Psoas muscle (tissue), 8 donors: ENCODE measurements at places on chromosomes 11 and 22. TPM values are rescaled to one million over a fixed set of nuclear protein-coding genes. Genes with fewer than 3 reads are reported as not detected.

The KCNJ4 gene
- total RNA-seq, result not detected

DNA sequence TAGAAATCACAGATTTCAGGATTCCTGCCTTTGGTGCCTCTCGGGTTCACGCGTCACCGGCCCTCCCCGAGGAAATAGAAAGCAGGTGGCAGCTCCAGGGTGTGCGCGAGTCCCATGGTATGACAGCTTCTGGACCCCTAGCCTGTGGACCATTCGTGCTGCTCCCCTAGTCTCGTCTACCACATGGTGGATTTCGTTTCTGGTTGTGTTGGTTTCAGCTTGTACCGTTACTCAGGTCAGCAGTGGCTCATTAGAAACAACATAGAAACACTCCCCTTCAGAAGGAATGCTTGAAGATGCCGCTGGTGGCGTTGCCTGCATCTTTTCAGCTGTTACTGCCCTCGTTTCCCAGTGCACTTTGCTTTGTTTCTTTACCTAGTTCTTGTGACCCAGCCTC is 700 bp downstream of the TTC17 start:
- DNase-seq, result no peak

The CHRM4 gene
- total RNA-seq, result not detected

- DNase-seq, result peak; percentile 90
Observed at GRCh38 chr11:7546324-7546791, 32.6 kb downstream of the PPFIBP2 start.

GRCh38 chr11:8233691-8234424 is 29.8 kb downstream of the LMO1 start:
- peak; percentile 65 for DNase-seq

GRCh38 chr11:119352857-119353260 is 6.4 kb upstream of the MFRP start:
- DNase-seq, result peak; percentile 34

GRCh38 chr11:68224606-68225005 is 11.5 kb upstream of the KMT5B start:
- DNase-seq, result no peak

The HSPB2 gene
- total RNA-seq, result 29.6 TPM

- no peak for DNase-seq
Observed at GRCh38 chr11:123509737-123510578, 79.9 kb downstream of the GRAMD1B start.

- no peak for DNase-seq
Observed at GRCh38 chr11:40787224-40787623, 672.2 kb downstream of the LRRC4C start.

The NLRX1 gene
- total RNA-seq, result 26.7 TPM

DNA sequence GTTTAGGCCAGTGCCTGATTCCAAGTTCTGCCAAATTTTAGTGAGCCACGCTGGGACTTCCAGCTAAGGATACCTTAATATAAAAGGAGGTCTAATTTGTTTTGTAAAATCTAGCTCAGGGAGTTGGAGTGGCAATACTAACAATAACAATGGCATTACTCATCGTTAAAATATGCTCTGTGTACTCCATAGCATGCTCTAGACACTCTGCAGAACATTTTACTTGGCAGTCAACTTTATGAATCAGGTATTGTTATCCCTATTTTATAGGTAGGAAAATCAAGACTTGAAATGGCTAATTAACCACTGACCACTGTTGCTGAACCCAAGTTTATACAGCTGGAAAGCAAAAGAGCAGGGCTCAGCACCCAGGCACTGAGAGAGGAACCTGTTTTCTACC is 485.0 kb upstream of the KIRREL3 start:
- DNase-seq, result no peak

- DNase-seq, result no peak
Observed at GRCh38 chr11:118212781-118213191, 12.0 kb downstream of the JAML start.

The GPHA2 gene
- not detected for total RNA-seq

GRCh38 chr11:35236667-35237003 is 97.7 kb downstream of the CD44 start:
- no peak for DNase-seq

The C11orf21 gene
- 0.40 TPM for total RNA-seq

- no peak for DNase-seq
Observed at GRCh38 chr11:33941637-33942160, 49.8 kb upstream of the LMO2 start.

GRCh38 chr11:107457205-107457557 is 444 bp downstream of the CWF19L2 start:
- no peak for DNase-seq

- DNase-seq, result no peak
Observed at GRCh38 chr11:5910540-5910939, 17.5 kb downstream of the OR52E5 start.

The ART1 gene
- 18.8 TPM for total RNA-seq

The MS4A4A gene
- 8.2 TPM for total RNA-seq

- no peak for DNase-seq
Observed at GRCh38 chr11:7499081-7499480, 13.8 kb downstream of the OLFML1 start.

DNA sequence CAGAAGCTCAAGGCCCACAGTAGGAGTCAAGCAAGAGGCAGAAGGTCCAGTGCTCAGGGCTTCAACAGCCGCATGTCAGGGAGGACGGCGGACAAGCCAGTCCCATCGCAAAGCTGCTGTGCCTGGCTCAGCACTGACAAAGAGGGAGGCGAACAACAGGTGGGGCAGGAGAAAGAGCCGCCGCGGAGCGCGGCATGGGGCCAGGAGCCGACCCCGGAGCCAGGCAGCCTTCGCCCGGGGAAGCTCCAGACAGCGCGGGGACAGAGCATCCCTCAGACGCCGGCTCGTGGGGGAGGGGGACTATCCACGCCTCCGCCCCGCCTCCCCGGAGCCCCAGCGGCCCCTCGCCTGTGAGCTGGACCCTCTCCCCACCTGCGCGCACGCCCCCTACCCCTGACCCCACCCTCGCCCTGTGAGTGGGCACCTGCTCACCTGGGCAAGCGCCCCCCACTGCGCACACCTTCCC is 369 bp downstream of the DHCR7 start:
- DNase-seq, result peak; percentile 44

The CCDC34 gene
- 3.4 TPM for total RNA-seq

The C1QTNF4 gene
- 0.27 TPM for total RNA-seq

DNA sequence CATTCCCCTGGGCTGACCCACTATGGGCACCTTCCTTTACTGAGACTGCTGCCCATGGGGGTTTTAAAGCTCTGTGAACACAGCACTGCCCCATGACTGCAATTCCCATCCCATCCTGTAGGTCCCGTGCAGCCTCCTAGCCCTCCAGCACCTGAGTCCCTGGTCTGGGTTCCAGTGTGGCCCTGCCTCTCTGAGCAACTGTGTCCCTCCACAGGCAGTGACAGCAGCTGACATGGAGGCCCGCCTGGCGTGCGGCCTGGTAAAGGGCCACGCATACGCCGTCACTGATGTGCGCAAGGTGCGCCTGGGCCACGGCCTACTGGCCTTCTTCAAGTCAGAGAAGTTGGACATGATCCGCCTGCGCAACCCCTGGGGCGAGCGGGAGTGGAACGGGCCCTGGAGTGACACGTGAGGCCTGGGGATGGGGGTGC is 12.6 kb downstream of the OMP start:
- DNase-seq, result no peak

DNA sequence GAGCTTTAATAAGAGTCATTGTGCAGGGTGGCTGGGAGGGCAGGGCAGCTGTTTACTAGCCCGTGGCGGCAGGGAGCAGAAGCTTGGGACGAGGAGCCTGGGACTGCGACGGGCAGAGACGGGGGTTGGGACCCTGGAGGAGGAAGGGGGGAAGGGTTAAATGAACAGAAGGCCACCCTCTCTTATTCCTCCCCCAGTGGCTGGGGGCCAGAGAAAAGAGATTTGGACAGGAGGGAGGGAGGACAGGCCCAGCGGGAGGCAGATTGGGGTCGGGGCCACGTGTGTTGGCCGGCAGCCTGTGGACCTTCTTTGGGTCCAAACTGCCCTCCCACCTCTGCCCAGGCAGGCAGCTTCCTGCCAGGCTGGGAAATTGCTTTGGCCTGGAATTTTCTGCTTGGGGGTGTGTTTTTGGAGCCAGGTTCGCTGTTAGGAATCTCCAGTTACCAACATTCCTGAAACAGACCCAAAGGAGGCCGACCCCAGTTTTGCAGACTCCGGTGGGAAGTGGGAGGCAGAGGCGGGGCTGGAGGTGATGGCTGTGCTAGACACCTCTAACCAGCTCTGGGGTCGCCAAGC is 50.2 kb downstream of the APOL3 start:
- DNase-seq, result peak; percentile 43

GRCh38 chr11:13944911-13945425 is 17.6 kb upstream of the SPON1 start:
- no peak for DNase-seq

- no peak for DNase-seq
Observed at GRCh38 chr11:33933602-33934001, 41.7 kb upstream of the LMO2 start.

DNA sequence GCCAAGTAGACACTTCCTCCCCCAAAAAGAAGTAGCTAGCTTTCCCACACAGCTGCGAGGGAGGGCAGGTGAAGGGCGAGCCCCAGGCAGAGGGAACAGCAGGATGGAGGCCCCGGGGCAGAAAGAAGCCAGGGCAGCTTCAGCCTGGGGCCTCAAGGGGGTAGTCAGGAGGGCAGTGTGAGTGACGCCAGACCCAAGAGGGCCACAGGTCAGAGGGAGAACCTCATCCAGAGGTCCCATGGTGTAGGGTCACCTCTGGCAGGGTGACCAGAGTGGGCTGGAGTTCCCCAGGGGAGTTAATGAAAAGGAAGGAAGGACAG is 9.2 kb downstream of the PRR5 start:
- DNase-seq, result no peak

- DNase-seq, result no peak
Observed at GRCh38 chr22:26330971-26331625, 98.0 kb upstream of the ASPHD2 start.

DNA sequence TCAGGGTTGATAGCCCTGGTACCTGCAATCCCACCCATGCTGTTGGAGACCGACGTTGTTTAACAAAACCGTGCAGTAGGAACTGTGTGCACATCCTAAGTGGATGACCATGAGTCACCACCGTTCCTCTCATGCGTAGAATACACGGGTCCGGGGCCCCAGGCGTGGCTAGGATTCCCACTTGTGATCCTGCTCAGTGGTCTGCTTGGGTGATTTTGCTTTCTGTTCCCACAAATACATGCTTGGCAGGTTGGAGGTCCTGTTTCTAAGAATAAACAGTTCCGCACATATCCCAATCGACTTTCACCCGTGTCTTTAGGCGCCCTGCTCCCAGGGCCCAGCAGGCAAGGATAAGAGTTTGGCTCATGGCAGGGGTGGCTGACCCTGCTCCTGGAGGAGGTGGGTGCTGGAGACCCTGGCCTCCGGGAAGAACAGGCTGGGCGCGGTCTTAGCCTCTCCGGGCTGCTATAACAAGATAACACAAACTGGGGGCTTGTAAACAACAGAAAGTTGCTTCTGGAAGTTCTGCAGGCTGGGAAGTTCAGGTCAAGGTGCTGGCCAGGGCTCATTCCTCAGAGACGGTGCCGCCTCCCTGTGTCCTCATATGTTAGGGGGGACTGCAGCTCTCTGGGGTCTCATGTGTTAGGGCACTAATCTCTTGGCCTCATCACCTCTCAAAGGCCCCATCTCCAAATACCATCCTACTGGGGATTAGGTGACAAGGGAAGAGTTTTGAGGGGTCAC is 1028.3 kb downstream of the BRD1 start:
- DNase-seq, result no peak

GRCh38 chr11:19555266-19555665 is 157.4 kb upstream of the NAV2 start:
- no peak for DNase-seq

DNA sequence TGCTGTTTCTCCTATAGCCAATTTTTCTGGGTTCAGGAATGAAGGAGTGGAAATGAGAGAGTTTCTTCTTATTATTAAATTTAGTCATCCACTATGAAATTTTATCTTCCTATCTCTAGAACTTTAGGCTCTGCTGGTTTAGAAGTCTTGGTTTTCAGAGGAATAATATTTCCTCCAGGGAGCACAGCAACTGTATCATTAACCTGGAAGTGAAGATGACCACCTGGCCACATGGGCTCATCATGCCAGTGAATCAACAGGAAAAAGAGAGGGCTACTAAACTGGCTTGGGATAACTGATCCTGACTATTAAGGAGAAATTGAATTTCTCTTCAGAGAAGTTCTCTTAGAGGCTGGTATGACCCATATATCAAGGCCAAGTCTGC is 44.4 kb downstream of the ADM start:
- no peak for DNase-seq

The RAB38 gene
- total RNA-seq, result 0.29 TPM

DNA sequence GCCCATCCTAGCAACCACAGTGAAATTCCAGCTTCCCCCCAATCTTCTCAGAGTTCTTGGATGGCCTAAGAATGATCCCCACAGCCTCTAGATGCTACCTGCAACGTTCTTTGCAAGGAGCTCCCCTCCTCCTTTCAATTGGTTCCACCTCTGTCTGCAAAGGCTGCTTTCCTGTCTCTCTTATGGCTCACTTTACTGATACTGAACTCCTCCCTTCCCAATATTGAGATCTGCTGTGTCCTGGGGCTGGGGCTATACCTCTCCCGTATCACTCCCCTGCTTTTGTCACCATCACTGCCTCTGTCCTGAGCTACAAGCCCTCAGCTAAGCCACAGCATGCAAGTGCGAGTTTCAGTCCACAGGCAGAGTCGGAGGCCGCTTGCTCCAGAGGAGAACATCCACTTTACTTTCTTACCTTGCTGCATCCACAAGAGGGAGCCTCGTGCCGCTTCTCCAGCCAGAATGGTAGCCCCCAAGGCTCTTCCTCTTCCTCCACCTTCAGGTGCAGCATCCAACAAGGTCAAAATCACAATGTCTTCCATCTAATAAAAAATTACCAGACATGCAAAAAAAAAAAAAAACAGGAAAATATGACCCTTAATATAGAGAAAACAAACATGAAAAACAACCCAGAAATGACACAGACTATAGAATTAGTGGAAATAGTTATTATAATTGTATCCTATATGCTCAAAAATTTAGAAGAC is 48.6 kb upstream of the TMEM45B start:
- DNase-seq, result no peak

The TMEM126B gene
- 20.0 TPM for total RNA-seq

DNA sequence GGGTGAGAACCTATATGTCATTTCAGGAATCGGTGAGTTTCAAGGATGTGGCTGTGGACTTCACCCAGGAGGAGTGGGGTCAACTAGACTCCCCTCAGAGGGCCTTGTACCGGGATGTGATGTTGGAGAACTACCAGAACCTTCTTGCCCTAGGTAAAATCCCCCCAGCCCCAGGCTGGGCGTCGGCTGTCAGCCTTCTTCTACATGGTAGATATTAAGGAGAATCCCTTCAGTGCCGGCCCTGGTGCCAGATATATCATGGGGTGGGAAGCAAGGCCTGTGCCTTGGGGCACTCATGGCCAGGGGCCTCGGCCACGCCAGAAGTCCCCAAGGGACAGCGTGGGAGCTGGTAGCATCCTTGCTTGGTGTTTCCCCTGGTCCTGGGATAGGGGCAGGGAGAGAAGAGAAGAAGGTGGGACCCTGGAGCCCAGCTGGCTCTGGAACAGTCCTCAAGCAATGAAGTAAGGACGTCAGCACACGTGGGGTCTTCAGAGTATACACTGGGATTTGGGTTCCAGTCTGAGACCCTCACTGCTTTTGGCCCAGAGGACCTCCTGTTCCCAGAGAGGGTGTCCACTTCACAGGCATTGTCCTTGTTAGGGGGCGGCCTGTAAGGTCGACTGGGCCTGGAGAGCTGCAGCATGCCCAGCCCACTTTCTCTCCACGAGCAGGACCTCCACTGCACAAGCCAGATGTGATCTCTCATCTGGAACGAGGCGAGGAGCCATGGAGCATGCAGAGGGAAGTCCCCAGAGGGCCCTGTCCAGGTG is 6.8 kb downstream of the ZNF74 start:
- DNase-seq, result no peak

The PIK3IP1 gene
- total RNA-seq, result 3.4 TPM
